ENCODE measurements at places on chromosomes 1 and 21.

- DNase-seq = no peak
These were observed 41.4 kb downstream of the DISC1 start for GRCh38 chr1:231667896-231668506.

GRCh38 chr21:46045154-46045553, 52.8 kb upstream of the COL6A2 start:
- no peak for DNase-seq

- DNase-seq = no peak
These were observed 25.2 kb downstream of the ETS2 start for GRCh38 chr21:38830671-38831525.

DNA sequence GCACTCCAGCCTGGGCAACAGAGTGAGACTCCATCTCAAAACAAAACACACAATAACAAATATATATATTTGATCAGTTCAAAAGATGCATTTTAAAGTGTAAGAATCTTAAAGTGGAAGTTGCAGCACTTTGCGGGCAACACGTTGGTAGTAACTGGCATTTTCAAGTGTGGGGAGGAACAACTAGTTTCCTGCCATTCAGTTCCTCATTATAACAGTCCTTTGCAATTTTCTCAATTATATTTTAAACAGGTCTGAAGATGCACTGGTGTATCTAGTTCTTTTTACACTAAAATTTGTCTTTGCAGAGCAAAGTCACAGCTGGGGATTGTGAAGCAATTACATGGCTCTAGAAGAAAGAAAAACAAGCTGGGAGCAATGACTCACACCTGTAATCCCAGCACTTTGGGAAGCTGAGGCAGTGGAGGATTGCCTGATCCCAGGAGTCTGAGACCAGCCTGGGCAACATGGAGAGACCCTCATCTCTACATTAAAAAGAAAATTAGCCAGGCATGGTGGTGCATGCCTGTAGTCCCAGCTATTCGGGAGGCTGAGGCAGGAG, 25.3 kb downstream of the RRAGC start:
- DNase-seq = no peak

DNA sequence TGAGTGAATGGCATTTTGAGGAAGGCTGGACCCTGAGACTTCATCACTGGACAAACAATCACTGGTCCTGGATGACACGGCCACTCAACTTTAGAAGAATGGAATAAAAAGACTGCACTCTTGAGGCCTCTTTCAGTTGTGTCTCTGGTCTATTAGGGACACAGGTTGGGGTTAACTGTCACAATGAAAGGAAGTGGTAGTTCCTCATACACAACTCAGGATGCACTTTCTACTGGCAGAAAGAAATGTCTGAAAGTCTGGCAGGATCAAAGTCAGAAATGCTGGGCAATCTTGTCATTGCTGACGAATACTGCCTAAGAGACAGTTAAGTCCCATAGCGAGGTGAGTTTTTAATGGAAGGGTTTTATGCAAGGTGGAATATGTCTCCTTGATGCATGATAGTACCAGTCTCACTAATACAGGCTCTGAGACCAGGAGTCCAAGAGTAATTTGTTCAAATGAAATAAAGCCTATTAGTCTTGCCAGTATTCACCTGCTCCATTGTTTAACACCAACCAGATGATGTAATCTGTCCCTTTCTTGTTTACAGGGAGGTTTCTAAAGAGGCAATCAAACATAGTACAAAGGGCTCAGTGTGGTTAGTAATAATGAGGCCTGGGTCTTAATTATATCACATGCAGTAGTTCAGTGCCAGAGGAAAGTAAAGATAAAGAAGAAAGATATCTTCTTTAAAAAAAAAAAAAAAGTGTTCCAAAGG, 11.2 kb upstream of the RRP15 start:
- DNase-seq = no peak

GRCh38 chr1:18058206-18058921, 49.2 kb upstream of the IGSF21 start:
- no peak for DNase-seq

DNA sequence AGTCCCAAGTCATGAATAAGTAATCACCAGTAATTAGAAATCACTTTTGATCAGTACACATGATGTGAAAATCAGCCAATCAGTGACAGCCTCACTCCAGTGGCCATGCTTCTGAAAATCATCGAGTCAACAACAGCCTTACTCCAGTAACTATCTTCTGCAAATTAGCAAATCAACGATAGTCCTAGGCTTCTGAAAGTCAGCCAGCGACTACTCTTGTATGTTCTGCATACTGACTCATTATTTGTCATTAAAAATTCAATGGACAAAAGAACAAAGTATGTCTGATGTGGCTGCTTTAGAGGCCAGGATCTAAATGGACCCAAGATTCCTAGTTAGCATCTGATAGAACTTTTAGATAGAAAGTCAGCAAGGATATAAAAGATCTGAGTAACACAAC, 102.5 kb downstream of the GPR52 start:
- DNase-seq = no peak

GRCh38 chr1:15948595-15949452, 27.1 kb downstream of the ZBTB17 start:
- peak; percentile 82 for DNase-seq

GRCh38 chr1:150560011-150560438, 10.8 kb downstream of the ADAMTSL4 start:
- DNase-seq = no peak

- DNase-seq = no peak
These were observed 66.7 kb upstream of the ANGPTL3 start for GRCh38 chr1:62530516-62531154.

DNA sequence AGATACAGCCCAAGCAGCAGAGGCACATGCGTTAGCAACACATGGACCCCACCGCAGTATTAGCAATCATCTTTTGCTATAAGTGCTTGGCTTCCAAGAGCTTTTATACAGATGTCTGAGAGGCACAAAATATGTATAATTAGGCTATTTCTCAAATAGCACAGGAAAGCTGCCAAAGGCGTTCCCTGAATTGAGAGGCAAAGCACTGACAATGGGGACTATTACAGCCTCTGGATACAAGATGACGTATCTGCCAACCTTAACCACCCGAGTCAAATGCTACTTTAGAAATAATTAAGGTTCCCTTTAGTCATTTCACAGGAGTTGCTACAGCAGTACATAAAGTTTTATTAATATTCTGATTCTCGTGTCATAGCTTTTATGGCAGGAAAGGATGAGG, 6.4 kb downstream of the STMN1 start:
- DNase-seq = no peak

DNA sequence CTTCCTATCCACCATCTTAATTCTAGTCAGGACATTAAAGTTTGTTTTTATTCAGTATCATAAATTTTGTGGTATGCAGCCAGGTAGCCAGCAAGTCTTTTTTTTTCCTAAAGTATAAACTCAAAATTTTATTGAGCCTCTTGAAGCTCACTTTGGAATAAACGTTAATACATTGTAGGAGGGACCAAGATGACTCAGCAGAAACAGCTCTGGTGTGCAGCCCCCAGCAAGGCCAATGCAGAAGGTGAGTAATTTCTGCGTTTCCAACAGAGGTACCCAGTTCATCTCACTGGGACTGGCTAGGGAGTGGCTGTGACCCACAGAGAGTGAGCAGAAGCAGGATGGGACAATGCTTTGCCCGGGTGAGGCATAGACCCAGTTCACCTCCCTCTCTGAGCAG, 9.7 kb upstream of the OR2M3 start:
- DNase-seq = no peak

DNA sequence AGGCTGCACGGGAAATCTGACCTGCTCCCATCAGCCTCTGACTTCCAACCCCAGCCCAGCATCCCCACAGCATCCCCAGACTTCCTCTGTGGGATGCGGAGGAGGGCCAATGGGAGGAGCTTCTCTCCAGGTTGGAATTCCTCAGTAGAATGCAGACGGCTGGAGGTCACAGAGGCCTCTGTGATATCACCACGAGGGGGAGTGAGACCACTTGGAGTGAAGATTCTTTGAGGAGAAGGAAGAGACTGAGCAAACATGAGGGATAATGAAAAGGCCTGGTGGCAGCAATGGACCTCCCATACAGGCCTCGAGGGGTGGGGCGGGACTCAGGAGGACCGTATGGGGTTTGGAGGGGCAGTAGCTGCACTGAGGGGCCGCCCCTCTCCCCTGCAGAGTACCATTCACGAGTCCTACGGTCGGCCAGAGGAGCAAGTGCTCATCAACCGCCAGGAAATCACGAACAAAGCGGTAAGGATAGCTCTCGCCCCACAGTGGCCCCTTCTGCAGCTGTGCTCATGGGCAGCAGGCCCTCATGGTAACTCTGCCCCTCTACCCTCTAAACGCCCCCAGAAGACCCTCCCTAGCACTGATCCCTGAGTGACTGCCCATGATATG, at the start of gene CATSPER4:
Gene CATSPER4 (plus strand): TSS at position 230 of the 615 bp plus-strand sequence. CDS start 26 bp downstream, at position 256.
- DNase-seq = peak; percentile 3

GRCh38 chr1:1374589-1374928, 448 bp downstream of the AURKAIP1 start:
- DNase-seq = no peak

- DNase-seq = no peak
These were observed 3.2 kb upstream of the LRRN2 start for GRCh38 chr1:204688776-204689175.

DNA sequence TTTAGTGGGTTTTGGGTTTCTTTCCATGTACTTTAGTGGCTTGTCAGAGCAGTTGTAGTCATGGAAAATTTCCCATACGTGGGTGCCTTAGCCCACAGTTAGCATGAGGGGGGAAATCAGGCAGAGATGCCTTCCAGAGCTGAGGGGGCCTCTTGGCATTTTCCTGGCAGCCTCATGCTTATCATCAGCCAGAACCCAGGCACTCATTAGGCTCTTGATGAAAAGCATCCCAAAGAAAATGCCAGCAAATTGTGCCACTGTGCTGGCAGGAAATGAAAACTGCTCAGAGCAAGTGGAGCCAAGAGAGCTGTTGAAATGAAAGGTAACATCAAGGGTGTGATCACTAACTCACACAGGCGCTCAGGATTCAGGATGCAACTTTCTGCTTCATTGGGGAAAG, 128.0 kb downstream of the TNNI3K start:
- no peak for DNase-seq

DNA sequence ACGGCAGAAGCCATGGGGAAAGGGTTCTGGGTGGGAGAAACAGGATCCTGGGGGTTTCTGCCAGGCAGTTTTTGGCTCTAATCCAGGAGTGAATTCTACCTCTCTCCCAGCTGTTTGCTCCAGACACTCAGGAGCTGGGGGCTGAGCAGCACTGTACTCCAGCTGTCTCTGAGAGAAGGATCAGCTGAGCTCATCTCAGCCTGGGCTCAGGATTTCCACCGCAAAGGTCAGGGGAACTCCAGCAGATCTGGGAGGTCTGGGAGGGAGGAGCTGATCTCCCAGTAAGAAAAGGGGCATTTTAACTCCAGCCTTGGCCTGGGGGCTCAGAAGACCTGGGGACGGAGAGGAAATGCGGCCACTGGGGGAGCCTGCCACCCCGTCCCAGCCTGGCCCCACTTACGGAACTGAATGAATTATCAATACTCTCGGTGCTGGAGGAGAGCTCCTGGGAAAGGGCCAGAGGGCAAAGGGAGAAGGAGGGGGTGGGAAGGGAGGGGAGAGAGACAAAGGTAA, 17.3 kb downstream of the PI4KB start:
- DNase-seq = no peak

DNA sequence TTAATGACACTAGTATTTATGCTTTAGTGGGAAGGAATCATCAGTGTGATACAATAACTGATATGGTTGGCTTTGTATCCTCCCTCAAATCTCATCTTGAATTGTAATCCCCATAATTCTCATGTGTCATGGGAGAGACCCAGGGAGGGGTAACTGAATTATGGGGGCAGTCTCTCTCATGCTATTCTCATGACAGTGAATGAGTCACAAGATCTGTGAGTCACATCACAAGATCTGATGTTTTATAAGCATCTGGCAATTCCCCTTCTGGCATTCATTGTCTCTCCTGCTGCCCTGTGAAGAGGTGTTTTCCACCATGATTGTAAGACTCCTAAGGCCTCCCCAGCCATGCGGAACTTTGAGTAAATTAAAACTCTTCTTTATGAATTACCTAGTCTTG, 1760.3 kb downstream of the NCAM2 start:
- DNase-seq = peak; percentile 4

GRCh38 chr21:41762753-41763152, 4.1 kb downstream of the RIPK4 start:
- no peak for DNase-seq

- no peak for DNase-seq
These were observed 29.5 kb downstream of the PLPPR5 start for GRCh38 chr1:98975113-98975512.

DNA sequence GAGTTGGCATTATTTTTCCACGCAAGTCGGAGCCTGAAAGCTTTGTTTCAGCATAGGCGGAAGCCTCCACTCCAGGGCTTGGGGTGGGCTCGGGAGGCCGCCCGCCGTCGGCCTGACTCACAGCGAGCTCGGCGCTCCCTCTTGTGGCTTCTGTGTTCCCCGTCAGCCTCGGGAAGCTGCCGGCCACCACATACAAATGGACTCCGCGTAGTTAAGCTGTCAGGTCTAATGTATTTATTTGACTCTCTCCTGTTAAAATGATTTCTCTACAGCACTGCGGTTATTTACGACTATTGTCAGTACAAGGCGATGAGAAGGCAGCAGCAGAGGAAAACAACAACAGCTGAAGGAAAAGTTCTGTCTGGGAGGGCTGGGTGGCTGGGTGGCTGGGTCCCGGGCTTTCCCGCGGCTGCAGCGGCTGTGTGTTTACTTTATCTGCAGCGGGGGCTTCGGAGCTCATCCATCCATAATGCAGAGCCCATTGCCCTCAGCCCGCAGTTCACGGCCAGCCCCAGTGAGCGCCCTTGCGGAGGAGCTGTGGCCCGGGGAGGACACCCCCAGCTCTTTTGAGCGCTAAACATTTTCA, 375.7 kb upstream of the CAMK1G start:
- DNase-seq = peak; percentile 57

DNA sequence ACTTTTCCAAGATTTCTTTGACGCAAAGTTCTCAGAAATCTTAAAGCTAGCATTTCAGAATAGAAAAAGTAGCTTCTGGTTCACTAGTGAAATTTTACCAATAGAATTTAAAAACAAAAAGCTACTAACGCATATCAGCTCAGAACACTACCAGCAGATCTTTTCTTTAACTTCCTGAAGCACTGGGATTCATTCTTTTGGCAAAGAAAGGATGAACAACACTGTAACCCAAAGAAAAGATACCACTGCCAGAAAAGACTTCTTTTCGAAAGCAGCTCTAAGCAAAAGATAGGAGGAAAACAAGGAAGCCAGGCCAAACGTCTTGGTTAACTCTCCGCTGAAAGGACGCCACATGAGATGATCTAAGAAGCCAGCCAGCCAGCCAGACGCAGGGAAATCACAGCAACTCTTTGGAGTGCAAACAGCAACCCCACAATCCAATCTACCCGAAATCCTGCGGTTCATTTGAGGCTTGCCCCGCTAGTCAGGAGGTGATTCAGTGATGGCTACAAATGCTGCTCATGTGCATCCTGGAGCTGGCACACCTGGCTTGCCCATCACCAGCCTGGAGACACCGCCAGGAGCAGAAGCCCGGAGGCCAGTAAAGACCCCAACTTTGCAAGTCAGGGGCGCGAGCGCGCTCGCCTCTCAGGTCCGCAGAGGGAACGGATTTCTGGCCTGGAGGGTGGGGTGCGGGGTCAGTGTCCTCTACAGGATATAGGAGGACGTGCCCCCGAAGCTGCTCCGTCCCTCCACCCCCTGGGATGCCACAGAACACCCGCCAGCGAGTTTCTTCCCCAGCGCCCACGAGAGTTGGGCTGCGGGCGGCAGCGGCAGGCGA, 812 bp downstream of the NBPF1 start:
- peak; percentile 56 for DNase-seq

GRCh38 chr1:109113590-109114341, at the start of gene ELAPOR1:
Gene ELAPOR1, plus strand, starts transcription at chr1:109114115. Its CDS starts 69 bp downstream, at chr1:109114184.
- DNase-seq = no peak

- DNase-seq = no peak
These were observed 22.9 kb downstream of the RRP1 start for GRCh38 chr21:43812139-43812821.

- DNase-seq = no peak
These were observed 21.0 kb downstream of the CNIH4 start for GRCh38 chr1:224377676-224378006.

GRCh38 chr21:36038701-36039497, 21.4 kb downstream of the SETD4 start:
- DNase-seq = no peak

All from fibroblast of skin of left quadriceps (primary cell).